ENCODE measurements at places on chromosomes 3 and 15. TPM values are rescaled to one million over a fixed set of nuclear protein-coding genes. Genes with fewer than 3 reads are reported as not detected.

DNA sequence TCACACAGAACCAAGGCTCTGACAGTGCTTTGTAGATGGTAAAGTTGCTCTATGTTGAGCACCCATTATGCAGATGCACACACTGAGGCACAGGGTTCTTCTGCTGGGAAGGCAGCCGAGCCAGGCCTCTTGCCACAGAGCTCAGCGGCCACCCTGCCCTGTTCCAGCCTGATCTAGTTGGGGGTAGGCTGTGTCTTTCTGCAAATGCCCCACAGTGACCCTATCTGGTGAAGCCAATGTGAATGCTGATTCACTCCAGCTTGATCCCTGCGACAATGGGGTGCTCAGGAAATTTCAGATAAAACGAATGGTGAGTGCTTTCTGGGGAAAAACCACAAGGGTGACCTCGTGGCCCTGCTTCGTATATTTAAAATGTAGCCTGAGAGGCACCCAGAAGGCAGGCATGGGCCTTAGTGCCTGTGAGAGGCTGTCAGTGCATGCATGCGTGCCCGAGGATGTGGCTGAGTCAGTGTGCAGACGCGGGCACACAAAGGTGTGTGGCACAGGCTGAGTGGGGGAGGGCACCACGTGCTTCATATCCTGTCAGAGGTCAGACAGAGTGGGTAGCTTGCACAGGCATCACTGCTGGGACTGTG, 85.7 kb downstream of the ATP2B2 start:
- H3K4me3 ChIP-seq = no peak overlapping the region
- H3K4me1 ChIP-seq = peaks cover 9% of the 10 kb centered on the region
- H3K27ac ChIP-seq = no peak overlapping the region

The CAMKV gene
- total RNA-seq = not detected

The LRRK1 gene
- 0.17 TPM for total RNA-seq

- no peaks in the 10 kb centered on the region for H3K27me3 ChIP-seq
- H3K4me3 ChIP-seq = no peak overlapping the region
- DNase-seq = no peak
- H3K36me3 ChIP-seq = no peaks in the 10 kb centered on the region
- peaks cover 9% of the 10 kb centered on the region for H3K4me1 ChIP-seq
- no peak overlapping the region for H3K27ac ChIP-seq
These were observed 33.9 kb downstream of the PLCL2 start for GRCh38 chr3:16918683-16919025.

Data from CD4-positive, CD25-positive, alpha-beta regulatory T cell (primary cell).